MM.1S (cell line): ENCODE measurements at places on chromosomes 5 and 9.

DNA sequence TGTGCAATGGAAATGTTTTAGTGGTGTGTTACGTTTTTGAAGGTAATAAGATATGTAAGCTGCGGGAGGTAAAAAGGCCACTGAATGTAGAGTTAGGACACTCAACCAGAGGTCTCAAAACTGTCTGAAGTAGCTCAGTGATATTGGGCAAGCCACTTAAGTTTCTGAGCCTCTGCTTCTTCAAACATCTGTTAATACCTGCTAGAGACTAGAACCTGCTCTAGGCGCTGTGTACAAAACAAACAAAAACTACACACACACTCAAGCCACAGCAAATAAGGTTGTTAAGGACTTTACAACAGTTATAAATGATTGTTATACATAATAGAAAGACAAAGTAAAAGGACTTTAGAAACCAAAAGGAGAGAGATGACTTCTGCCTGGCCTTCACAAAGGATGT is 24.6 kb upstream of the FAM240B start:
- no peak for DNase-seq

DNA sequence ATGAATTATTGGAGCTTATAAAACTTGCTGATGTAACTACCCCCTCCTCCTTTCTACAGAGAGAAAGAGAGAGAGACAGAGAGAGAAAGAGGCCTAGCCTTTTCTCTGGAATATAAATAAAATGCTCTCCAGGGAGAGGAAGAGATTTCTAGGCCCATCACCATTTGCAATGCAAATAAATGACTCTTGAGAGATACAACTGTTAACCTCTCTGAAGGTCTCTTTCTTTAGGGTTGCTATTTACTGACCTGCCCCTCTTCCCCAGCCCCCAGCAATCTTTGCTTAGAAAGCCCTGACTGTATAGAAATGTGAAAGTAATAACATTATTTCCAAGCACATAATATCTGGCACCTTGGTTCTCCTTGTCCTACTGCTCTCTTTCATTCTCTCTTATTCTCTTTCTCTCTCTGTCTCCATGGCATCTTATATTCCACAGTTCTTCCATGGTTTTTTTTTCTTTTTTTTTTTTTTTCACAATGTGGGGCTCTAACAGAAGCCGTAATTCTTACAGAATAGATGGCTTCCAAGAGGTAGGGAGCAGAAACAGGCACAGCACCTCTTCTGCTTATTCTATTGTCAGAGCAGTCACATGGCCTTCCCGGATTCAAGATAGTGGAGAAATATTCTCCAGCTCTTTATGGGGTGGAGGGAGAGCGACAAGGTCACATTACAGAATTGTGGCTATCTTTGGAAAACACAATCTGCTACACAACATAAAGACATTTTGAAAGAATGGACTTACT is 1087.9 kb upstream of the NUDT12 start:
- no peak for DNase-seq

DNA sequence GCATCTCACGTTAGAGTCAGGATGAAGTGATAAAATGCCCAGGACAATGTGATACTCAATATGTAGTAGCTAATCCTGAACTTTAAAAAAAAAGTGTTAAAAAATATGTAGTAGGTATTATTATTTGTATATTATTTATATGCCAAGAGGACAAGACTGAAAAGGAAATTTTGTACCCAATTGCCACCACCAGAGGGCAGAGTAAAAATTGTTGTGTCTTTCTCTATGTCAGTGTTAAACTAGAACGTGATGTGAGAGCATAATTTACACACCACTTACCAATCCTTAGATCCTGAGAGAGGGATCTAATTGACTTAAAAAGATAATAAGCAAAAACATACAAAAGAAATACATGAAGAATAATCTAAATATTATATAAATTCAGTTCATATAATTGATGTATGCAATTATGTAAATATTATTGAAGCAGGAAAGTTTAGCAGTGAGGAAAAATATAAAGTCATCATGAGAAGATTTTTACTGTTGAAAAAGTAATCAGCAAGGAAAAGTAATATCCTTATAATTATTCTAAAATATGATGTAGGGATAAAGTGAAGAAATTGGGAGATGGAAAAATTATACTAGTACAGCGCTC is 288.9 kb downstream of the RAB3C start:
- peak; percentile 56 for DNase-seq

GRCh38 chr5:178339272-178339671 is 106.7 kb upstream of the PHYKPL start:
- DNase-seq = no peak

GRCh38 chr5:43556857-43557542 is at the start of gene PAIP1:
PAIP1 (minus strand) TSS chr5:43557077; CDS start chr5:43556846, 231 bp downstream.
- peak; percentile 79 for DNase-seq

DNA sequence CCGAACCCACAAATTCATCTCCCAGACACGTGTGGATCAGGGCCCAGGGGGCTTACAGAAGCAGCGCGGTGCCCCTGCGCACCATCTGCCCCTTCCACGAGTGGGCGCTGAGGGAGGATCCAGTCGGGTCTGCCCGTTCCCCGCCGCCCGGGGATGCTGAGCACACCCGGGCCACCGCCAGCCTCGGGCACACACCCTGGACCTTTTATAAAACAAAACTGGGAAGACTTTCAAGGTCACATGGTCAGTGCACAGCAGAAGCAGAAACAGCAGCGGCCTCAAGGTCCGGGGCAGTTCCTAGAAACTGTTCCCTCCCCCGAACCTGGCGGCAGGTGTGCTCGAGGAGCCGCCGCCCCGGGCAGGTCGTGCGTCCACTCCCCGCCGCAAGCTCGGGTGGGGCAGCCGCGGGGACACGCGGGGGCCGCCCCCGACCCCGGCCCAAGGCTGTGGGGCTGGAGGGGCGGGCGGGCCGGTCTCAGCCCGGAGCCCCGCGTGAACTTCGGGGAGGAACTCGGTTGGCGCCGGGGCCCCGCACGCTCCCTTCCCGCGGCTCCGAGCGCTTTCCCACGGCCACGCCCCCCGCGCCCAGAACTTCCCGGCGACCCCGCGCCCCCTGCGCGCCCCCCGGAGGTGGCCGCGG is 633 bp upstream of the PPP1R26 start:
- peak; percentile 72 for DNase-seq

DNA sequence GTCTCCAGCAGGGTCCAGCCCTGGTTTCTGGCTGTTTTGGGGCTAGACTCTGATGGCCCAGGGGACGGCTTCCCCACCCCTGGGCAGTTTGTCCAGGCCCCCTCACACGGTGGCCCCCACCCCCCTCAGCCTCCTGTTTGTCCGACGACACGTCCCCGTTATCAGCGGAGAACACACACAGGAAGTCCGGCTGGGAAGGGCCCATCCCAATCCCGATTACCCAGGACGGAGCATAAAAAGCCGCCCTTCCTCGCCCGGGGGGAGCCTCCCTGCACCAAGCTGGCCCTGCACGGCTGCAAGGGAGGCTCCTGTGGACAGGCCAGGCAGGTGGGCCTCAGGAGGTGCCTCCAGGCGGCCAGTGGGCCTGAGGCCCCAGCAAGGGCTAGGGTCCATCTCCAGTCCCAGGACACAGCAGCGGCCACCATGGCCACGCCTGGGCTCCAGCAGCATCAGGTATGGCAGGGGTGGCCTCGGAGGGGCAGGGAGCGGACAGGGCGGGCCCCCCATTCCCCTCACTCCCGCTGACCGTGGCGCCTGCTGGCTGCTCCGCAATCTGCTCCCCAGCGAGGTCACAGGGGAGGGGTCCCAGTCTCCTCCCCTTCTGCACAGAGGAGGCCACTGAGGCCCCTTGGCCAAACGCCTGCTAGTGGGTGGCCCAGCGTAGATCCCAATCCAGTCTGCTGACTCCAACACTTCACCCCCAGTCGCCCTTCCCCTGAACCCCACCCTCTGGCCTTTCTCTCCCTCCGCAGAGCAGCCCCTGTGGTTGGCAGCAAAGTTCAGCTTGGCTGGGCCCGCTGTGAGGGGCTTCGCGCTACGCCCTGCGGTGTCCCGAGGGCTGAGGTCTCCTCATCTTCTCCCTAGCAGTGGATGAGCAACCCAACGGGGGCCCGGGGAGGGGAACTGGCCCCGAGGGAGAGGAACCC is at the start of gene EGFL7:
Gene EGFL7 (plus strand): TSS at position 261 of the 926 bp plus-strand sequence. CDS start 5,367 bp downstream, outside the sequence.
- DNase-seq = no peak

DNA sequence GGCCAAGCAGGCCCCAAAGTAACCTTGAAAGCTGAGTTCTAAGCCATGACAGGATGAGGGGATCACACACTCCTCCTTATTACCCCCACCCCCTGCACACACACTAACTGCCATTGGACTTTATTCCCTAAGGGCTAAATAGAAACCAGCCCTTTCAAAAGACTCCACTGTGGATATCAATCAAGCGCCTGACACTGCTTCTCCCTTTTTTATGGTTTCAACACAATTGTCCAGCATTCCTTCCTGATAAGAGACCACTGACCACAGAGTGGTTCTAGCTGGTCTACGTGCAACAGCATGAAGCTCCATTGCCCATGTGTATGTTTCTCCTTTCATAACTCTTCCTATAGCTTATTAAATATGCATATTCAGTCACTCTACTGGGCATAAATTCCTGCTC is 34.7 kb downstream of the PAEP start:
- DNase-seq = no peak

GRCh38 chr9:70159630-70160029 is 99.1 kb upstream of the SMC5 start:
- DNase-seq = no peak

GRCh38 chr5:149809931-149810691 is 80.0 kb downstream of the PPARGC1B start:
- no peak for DNase-seq

DNA sequence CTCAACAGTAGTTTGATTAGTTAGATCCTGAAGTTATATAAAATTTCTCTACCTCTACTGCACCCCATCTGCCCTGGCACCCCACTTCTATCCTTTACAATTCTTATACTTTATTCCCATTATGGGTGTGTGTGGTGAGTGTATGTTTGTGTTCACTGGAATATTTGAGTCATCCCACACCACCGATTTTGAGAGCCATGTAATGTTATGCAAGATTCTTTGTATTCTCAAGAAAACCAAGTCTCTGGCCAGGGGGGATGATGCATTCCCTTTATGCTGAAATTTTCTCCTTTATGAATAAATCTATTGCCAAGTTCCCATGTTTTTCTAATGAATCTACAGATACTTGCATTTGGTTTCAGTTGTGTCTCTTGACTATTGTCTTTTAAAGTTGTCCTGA is 266.8 kb downstream of the ARHGEF28 start:
- DNase-seq = no peak

- DNase-seq = no peak
These were observed 69.2 kb downstream of the CDH18 start for GRCh38 chr5:19918780-19919179.

DNA sequence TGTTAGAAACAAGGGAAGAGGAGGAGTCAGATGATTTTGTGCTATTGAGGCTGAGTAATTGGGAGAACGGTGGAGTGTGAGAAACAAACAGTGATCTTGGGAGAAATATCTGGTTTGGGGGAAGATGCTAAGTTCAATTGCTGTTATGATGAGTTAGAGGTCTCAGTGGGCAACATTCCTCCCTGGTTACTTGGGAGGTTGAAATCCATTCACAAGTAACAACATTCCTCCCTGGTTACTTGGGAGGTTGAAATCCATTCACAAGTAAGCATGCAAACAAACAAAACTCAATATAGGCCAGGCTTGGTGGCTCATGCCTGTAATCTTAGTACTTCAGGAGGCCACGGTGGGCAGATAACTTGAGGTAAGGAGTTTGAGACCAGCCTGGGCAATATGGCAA is 38.7 kb downstream of the AGXT2 start:
- no peak for DNase-seq

DNA sequence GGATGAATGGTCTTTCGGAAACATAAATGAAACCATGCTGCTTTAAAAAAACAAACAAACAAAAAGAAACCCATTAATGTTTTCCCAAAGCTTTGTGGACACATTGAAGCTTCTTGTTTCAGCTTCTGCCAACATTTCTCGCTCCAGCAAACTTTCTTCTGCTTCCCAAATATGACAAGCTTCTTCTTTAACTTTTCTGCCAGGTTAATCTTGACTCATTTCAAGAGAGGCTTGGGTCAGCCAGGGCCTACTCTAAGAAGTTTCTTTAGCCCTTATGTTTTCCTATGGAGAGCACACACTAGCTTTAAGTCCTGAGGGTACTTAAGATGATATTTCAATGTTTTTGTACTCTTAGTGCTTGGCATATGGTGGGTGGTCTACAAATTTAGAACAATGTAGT is 6.1 kb downstream of the ANXA1 start:
- DNase-seq = no peak

DNA sequence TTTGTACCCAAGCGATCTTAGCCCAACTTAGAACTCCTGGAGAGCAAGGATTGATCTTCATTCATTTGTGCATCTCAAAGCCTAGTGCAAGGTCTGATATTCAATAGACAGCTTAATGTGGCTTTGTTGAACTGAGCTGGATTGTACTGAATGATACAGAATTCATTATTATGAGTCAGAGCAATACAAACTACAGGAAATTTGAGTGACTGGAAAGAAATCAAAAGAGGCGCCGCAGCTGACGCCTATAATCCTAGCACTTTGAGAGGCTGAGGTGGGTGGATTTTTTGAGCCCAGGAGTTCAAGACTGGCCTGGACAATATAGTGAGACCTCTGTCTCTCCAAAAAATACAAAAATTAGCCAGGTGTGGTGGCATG is 58.6 kb downstream of the ENC1 start:
- DNase-seq = no peak

GRCh38 chr5:89759802-89760201 is 649.8 kb downstream of the CETN3 start:
- no peak for DNase-seq

- DNase-seq = no peak
These were observed 6.4 kb upstream of the ARL14EPL start for GRCh38 chr5:116025866-116026265.

GRCh38 chr5:15579193-15579990 is 79.4 kb downstream of the FBXL7 start:
- DNase-seq = no peak

DNA sequence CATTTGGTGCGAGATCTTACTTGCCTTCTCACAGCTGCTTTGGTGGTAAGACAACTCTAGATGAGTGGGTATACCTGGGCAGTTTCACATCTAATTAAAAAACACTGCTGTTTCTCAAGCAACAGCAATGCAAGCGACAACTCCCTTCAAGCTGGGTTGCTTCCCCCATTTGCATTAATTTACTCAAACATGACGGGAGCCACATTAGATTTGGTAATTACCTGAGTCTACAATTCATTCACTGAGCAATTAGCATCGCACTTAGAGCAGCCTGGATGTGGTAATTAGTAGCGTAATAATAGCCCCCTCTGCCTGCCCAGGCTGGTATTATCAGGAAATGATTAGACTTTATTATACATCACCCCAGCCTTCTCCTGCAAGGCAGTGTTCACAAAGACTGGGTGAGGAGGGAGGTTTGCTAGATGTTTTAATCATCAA is 73.4 kb downstream of the FBXO38 start:
- DNase-seq = no peak

DNA sequence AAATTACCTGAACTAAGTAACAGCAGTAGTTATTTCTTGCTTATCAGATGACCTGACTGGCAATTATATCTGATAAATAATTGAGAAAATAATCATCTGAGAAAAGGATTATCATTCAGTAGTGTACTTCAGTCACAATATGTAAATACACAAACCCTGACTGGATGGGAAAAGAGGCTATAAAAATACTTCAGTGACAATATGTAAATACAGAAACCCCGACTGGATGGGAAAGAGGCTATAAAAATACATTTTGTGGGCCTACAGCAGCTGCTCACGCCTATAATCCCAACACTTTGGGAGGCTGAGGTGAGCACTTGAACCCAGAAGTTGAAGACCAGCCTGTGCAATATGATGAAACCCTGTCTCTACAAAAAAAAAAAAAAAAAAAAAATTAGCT is 11.1 kb downstream of the UBAP2 start:
- no peak for DNase-seq

GRCh38 chr9:108057421-108058134 is 568.0 kb upstream of the KLF4 start:
- no peak for DNase-seq
